ENCODE measurements at places on chromosomes 12 and 14.

DNA sequence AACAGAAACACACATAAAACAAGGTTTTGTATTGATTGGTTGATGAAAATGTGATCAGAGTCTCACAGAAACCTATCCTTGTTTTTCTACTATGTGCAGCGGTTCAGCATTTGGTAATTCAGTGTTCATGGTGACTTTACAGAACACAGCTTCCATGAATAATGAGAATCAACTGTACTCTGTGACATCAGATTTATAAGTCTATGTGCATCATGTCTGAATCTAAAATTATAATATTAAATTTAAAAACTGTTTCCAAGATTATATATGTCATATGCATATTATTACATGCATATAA is 104.3 kb downstream of the SLC16A7 start:
- DNase-seq: no peak

- peak; percentile 99 for DNase-seq
Observed at GRCh38 chr14:101072945-101073597, 169.5 kb upstream of the RTL1 start.

- DNase-seq: peak; percentile 66
Observed at GRCh38 chr12:53939141-53940108, 794 bp downstream of the HOXC13 start.

DNA sequence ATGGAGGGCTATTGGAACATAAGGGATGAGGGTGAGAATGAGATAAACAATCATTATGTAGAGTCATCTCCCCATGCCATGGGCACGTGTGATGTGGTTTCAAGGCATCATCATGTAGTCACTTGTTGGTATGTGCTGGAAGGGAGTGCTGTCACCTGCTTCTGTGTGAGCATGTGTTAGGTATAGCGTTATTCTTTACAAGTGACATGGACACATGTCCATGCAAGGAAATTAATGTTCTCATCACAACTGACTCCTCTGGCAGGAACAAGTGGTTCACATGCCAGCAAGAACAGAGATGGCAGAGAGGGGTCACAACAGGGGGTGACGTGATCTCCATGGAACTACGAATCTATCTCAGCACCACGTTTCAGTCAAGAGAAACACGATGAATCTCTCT is 815.8 kb downstream of the BCL11B start:
- DNase-seq: no peak

DNA sequence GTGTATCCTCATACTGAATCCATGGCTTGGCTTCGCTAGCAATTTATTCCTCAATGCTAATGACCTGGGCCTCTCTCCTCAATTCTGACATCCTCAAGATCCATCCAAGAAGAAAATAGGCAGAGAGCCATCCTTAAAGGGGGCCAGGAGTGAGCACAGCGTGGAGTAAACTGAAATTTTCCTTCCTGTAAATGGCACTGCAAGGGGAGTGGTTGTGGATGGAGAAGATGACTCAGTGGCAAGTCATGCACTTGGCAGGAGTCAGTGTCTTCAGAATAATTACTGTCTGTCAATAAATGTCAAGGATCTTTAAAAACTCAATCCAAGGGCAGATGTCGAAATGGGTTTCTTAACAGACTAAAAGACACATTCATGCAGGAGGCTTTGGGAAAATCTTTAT is 88.0 kb upstream of the TMEM132C start:
- DNase-seq: peak; percentile 66

GRCh38 chr14:71885301-71885700 is 46.9 kb upstream of the RGS6 start:
- DNase-seq: no peak

DNA sequence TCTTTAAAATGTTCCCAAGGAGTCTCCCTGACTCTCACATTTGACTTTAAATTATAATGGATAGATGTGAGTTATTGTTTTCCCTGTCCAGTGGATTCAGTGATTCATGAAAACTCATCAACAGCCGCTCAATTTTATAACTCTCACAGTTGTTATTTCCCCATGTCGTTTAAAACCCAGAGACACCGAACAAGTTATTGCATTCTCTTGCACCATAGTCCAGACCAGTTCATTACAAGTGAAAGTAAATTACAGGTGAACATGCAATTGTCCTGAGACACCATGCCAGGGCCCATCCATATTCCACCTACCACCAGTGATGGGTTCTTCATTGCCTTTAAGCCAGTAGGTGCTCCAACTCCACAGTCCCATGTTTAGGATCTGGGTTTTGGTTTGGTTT is 85.7 kb upstream of the CMKLR1 start:
- DNase-seq: no peak

DNA sequence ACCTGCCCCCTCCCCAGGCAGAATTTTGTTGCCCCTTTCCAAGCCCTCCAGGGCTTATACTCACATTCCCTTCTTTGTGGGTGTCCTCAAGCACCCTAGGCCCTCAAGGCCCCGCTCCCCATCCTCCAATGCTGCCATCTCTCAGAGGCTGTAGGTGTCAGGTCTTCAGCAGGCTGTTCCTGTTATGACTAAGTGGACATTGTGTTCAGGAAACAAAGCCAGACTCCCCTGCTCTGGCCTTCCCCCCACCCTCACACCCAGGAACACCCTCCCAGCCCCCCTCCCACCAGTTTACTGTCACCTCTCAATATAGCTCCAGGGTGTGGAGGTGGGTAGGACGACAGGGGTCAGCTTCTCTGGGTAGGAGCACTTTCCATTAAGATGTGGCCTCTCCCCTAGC is 1.4 kb upstream of the MYH6 start:
- no peak for DNase-seq

Measured in Daoy (cell line).